ENCODE measurements at places on chromosomes 3 and 15.

- no peak for DNase-seq
Measured at GRCh38 chr3:11690863-11691766, 47.4 kb upstream of the VGLL4 start.

DNA sequence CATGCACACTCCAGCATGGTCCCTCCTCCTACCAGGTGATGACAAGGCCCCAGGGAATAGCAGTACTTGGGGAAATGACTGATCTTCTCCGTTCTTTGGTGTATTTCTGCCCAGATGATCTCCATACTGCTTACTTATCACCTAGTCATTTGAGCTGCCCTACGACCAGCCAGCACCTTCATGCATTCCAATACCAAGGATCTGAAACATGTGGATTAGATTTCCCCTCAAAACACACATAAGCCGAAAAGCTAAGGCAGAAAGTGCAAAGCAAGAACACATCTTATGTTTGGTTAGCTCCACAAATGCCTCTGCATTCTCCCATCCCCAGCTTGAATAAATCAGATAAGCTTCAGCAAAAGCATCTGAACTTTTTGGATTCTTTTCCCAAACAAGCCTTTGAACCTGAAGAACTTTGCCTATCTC is 64.8 kb upstream of the BCL6 start:
- no peak for DNase-seq

GRCh38 chr3:143847787-143848631 is at the start of gene SLC9A9:
SLC9A9 (minus strand) TSS chr3:143848468; CDS start chr3:143848322, 146 bp downstream.
- no peak for DNase-seq

DNA sequence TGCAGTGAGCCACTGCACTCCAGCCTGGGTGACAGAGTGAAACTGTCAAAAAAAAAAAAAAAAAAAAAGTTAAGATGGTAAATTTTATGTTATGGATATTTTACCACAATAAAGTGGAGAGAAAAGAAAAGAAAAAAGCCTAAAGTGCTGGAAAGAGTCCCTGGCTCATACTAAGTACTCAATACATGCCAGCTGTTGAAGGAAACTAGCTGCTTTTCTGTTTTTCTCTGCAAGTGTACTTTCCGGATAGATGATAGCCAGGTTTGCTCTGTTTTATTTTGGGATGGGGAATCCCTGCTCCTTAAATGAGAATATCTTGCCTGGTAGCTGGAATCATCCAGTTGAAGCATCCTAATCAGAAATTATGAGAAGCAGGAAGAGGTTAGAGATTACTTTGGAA is 10.9 kb downstream of the EID1 start:
- DNase-seq: no peak

DNA sequence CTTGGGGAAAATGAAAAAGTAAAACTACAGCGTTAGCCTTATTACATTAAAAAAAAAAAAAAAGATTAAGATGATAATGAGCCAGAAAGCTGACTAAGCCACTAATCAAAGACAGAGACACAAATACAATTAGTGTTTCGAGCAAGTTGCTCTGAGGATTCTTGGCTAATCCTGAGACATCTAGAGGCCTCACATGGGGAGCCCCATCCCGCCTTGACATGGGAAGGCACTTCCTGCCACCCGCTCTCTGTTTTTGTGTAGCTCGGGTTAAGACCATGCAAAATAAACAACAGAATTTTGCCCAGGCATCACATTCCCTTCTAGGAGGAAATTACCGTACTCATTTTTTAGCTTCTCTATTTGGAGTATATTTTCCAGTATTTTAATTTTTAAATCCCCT is 15.3 kb downstream of the HESX1 start:
- no peak for DNase-seq

DNA sequence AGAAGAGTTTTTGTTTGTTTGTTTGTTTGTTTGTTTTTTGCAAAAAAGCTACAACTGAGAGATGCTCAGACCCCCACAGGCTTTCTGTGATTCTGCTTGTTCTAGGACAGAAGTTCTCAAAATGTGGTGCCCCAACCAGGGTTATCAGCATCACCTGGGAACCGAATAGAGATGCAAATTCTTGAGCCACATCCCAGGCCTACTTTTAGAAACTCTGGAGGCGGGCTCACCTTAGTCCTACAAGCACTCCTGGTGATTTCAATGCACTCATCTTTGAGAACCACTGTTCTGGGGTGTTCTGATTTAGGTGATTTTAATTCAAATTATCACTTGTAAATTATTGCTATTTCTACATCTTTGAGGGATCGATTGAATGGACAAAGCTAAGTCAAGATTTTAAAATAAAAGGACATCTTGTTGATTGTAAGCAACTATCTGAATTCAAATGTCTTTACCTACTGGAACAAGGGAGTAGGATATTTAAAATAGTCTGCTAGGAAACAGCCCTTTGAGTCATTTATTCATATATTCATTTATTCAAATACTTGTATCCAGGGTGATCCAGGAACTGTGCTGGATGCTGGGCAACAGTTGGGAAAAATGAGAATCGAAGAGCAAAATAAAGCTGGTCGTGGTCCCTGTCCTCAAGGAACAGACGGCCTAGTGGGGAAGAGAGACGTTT is 44.7 kb upstream of the CADPS start:
- DNase-seq: no peak

- no peak for DNase-seq
Measured at GRCh38 chr3:11757441-11757875, 89.2 kb downstream of the TAMM41 start.

- no peak for DNase-seq
Measured at GRCh38 chr3:95511828-95512227, 1302.6 kb upstream of the EPHA6 start.

GRCh38 chr3:144593881-144594280 is 622.3 kb downstream of the DIPK2A start:
- DNase-seq: no peak

GRCh38 chr3:32959371-32959770 is 7.9 kb downstream of the CCR4 start:
- no peak for DNase-seq

- DNase-seq: no peak
Measured at GRCh38 chr3:142287866-142288638, 62.7 kb upstream of the GK5 start.
